ENCODE measurements at places on chromosomes 7 and 10. TPM values are rescaled to one million over a fixed set of nuclear protein-coding genes. Genes with fewer than 3 reads are reported as not detected.

GRCh38 chr10:98892523-98892922, 343.1 kb downstream of the HPSE2 start:
- DNase-seq = no peak

DNA sequence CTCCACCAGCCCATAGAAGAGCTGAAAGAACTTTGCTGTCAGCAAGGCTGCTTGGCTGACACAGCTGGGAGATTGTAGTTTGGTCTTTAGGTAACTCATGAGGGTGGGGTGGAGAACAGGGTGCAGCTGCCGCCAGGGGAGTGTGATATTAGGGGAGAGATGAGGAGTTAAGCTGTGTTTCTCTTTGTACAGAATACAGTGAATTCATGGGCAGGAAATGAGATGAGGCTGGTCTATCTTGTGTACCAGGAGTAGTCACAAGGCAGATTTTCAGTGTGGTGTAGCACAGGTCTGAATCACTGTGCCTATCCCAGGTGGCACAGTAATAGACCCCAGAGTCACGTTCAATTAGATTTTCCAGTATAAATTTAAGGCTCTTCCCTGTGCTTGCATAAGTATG, 56.6 kb upstream of the TARP start:
- DNase-seq = no peak

- peak; percentile 49 for DNase-seq
Measured at GRCh38 chr10:13371897-13372470, 23.9 kb upstream of the SEPHS1 start.

DNA sequence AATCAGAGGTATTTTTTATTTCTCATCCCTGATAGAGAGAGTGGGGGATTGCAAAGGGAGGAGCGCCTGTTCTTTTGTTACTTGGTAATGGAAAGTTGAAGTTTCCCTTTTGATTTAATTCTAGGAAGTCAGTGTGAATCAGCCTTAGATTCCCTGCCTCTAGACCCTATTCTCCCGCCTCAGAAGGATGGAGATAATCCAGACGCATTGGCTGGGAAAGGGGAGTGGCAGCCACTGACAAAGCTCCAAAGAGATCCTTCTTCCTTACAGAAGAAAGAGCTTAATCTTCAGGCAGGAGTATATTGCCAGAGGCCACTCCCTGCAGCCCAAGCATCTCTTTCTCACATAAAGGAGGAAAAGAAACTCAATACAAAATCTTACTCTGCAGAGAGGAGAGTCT, 122.3 kb upstream of the GALNT17 start:
- DNase-seq = no peak

GRCh38 chr7:12567015-12567414, 3.5 kb upstream of the SCIN start:
- DNase-seq = no peak

DNA sequence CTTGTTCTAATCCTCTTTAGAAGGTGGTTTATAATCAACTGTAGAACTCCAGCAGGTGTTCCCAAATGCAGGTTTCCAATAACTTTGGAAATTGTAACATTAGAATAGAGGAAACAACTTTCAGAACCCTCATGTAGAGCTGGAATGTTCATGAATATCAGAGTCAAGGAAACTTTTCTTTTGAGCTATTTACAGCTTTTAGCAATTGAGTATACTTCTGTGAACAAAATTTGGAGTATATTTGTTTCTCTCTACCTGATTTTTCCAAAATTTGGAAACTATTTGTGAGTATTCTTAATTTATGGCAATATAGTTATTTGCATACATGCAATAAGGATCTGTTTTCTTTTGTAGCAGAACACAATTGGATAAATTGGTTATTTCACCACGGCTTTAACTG, 2.8 kb upstream of the CFAP43 start:
- DNase-seq = no peak

GRCh38 chr7:80286611-80287010, 152.0 kb downstream of the GNAI1 start:
- no peak for DNase-seq

DNA sequence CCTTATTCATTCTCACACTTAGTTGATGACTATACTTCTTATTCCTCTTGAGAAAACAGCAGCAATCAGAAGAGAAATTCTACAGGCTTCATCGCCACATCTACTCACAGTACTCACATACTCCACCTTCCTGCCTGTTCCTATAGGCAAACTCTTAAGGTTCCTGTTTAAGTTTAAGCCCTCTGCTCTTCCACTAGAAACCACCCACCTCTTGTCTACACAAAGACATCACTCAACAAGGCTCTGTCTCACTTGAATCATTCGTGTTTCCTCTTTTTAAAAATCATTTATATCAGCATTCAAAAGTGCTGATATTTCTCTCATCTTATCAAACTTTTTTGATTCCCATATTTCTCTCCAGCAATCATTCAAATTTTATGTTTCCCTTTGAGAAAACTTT, 85.5 kb upstream of the ADO start:
- DNase-seq = no peak

DNA sequence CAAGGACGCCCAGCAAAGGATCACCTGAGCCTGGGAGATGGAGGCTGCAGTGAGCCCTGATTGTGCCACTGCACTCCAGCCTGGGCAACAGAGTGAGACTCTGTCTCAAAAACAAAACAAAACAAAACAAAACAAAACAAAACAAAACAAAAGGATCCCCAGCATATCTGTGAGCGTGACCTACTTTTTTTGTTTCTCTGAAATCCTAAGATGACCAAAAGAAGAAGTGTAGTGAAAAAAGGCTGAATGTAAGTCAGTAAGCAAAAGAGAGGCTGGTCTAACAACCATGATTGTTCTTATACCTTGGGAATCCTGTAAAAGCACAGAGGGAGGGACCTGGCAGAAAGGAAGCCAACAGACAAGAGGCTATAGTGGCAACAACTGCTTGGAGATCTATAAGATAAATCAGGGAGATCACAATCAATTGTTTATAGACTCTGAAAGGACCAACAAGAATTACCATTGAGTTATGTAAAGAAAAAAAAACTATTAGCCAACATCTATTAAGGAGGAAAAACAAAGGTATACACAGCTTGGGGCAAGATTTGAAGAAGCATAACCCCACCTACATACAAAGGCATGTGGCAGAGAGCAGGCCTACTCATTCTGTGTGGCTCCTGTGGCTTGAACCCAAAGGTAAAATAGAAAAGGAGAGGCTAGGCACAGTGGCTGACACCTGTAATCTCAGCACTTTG, 255.2 kb upstream of the KLF14 start:
- DNase-seq = no peak

DNA sequence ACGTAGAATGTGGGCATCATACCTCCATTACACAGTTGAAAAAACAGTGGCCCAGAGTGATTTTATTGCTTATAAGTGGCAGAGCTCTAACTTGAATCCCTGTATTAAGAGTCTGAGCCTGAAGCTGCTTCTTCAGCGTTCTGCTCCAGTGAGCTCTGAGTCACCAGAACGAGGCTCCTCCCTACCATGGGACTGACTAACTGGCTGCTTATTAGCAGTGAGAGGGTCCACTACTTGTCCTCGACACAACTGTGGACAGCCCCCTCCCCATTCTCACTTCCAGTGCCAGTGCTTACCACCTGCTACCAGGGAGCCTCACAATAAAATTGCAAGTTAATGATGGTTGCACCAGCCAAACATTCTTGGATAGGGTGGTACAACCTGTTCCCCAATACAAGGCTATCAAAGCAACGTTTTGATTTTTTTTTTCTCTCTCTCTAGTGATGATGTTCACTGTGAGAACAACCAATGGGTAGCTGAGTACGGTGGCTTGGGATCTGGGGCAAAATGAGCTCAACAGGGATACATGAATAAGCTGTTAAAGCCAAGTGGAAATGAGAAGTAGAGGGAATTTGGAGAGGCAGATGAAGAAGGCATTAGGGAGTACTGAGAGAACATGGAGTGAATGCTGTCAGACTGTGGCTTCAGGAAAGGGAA, 2.7 kb upstream of the NRG3 start:
- DNase-seq = no peak

- no peak for DNase-seq
Measured at GRCh38 chr10:4234661-4235060, 449.7 kb upstream of the KLF6 start.

DNA sequence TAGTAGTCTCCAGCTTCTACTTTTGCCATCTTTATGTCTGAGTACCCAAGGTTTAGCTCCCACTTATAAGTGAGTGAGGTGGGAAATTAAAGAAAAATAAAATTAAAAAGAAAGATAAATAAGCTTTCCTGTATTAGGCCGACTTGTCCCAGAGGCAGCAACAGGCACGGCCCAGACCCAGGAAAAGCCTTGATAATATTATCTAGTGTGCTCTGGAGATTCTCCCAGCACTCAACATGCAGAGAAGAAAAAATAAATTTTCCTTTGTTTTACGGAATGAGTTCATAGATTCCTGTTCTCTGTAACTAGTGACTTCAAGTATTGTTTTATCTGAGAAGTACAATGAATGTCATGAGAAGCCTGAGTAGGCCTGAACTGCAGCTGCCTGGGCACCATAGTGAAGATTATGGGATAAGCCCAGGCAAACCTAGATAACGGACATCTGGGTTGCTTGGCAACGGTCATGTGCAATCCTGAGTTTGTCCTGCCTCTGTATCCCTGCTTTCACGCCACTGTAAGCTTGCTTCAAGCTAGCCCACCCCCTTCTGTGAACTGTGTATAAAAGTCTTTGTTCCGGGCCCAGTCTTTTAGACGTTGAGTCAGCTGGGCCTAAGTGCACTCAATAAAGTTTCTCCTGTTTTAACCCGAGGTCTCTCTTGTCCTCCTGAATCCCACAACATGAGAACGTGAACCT, 6.4 kb downstream of the ATE1 start:
- no peak for DNase-seq

DNA sequence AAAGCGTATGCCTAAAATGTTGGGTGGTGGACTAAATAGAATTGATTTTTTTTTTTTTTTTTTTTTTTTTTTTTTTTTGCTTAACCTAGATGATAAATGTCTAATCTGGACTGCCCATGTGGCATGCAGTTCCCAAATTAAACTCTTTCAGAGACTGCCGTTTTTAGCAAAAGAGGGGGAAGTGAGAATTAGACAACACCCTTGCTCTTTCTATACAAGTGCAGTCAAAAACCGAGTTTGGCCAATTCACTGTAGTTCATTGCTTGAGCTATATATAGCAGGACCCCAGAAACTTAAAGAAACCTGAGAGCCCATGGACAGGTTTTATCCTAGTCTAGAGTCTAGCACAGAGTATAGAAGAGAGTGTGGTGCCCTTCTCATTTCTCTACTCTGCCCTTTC, 141.9 kb downstream of the GRM3 start:
- DNase-seq = no peak

GRCh38 chr7:108152198-108152597, 22.0 kb upstream of the LAMB4 start:
- DNase-seq = no peak

DNA sequence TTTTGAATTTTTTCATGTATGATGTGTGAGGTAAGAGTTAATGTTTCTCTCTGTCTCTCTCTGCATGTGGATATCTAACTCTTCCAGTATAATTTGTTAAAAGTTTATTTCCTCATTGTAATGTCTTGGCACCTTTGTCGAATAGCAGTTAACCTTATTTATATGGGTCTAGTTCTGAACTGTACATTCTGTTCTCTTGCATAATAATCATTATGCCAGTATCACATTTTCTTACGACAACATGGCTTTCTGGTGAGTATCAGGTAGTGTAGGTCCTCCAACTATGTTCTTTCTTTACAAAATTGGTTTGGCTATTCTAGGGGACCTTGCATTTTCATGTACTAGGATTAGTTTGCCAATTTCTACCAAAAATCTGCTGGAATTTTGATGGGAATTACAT, 337.0 kb upstream of the FZD8 start:
- DNase-seq = no peak

GRCh38 chr7:94069162-94069739, 65.1 kb upstream of the BET1 start:
- DNase-seq = no peak

- DNase-seq = no peak
Measured at GRCh38 chr7:124088590-124088989, 55.7 kb upstream of the TMEM229A start.

DNA sequence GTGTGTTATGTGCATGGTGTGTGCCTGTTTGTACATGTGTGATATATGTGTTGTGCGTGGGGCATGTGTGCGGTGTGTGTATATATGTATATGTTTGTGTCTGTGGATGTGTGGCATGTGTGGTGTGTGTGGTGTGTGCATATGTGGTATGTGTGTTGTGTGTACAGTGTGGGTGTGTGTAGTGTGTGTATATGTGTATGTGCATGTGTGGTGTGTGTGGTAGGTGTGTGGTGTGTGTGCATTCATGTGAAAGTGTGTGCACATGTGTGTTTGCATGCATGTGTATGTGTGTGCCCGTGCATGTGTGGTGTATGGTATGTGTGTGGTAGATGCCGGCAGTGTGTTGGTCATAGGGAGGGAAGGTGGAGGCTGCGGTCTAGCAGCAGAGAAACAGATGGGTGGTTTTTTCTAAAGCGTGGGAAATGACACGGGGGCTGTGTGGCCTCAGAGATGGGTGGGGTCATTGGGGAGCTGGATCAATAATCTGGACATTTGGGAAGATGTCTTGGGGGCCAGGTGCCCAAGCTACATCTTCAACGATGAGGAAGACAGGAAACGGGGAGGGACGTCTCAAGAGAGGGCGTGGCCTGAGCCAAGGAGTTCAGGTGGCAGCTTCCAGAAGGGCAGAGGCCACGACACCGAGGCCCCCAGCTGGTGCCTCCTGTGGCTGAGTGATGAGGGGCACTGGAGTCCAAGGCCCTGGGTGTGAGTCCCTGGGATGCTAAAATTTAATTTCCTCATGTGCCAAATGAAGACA, 481.3 kb downstream of the DNAJB6 start:
- no peak for DNase-seq

DNA sequence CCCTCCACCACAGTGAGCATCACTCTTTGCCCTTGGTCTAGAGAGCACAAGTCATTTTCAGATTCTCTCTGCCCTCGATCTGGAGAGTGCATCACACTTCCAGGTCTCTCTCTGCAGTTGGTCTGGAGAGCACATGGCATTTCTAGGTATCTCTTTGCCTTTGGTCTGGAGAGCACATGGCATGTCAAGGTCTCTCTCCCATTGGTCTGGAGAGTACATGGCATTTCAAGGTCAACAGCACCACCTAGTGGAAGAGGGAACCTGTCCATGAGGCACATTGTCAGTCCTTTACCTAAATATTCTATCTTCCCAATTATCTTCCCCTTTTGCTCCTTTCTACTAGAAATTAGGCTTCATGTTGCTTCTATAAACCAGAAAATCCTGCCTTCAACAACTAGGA, 1139.4 kb downstream of the XPNPEP1 start:
- DNase-seq = no peak

AIFM2 gene
- polyA plus RNA-seq = 21.6 TPM

KIAA1549 gene
- polyA plus RNA-seq = 0.91 TPM

UTF1 gene
- polyA plus RNA-seq = not detected

SPAM1 gene
- polyA plus RNA-seq = not detected

SYPL1 gene
- 70.6 TPM for polyA plus RNA-seq

ZSCAN21 gene
- polyA plus RNA-seq = 4.4 TPM

CFTR gene
- polyA plus RNA-seq = 0.06 TPM

GRM3 gene
- not detected for polyA plus RNA-seq

TMEM26 gene
- polyA plus RNA-seq = 0.07 TPM

CRYGN gene
- polyA plus RNA-seq = not detected

KLF6 gene
- polyA plus RNA-seq = 15.2 TPM

PIP gene
- not detected for polyA plus RNA-seq

All from heart left ventricle (tissue), 16 donors.